CD4-positive, CD25-positive, alpha-beta regulatory T cell (primary cell): ENCODE measurements at places on chromosomes 4 and X. TPM values are rescaled to one million over a fixed set of nuclear protein-coding genes. Genes with fewer than 3 reads are reported as not detected.
A peak's percentile ranks its signal among the peaks of the same experiment; 100 is the strongest.

The DCAF4L1 gene
- 0.44 TPM for total RNA-seq

- H3K4me1 ChIP-seq, result peaks cover 32% of the 10 kb centered on the region
- no peaks in the 10 kb centered on the region for H3K27me3 ChIP-seq
- H3K4me3 ChIP-seq, result peak overlapping the region; percentile 95
- peak overlapping the region; percentile 97 for H3K27ac ChIP-seq
- peak; percentile 66 for DNase-seq
- H3K36me3 ChIP-seq, result no peaks in the 10 kb centered on the region
Observed at GRCh38 chrX:44873415-44874276, 658 bp downstream of the KDM6A start.

DNA sequence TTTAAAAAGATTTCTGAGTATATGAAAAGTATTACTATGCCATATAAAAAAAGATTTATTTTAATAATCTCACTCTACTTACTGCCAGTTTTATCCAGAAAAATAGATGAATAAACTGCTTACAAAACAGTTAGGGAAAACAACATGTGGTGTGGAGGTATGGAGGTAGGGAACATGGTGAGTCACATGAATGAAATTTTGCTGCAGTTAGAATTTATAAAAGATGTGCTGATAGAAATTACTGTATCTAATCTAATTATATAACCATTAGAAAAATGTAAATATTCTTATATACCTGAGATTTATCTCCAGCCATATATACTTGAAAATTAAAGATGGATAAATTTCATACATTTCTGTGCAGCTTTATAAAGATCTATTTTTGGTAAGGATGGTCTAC lies 184.0 kb upstream of the ANK2 start:
- H3K4me1 ChIP-seq, result no peaks in the 10 kb centered on the region
- H3K27me3 ChIP-seq, result no peaks in the 10 kb centered on the region
- no peak overlapping the region for H3K4me3 ChIP-seq
- H3K27ac ChIP-seq, result no peak overlapping the region
- H3K36me3 ChIP-seq, result no peaks in the 10 kb centered on the region
- DNase-seq, result no peak

GRCh38 chr4:151219091-151219490 lies 57.9 kb upstream of the PRSS48 start:
- no peaks in the 10 kb centered on the region for H3K4me1 ChIP-seq
- DNase-seq, result no peak
- H3K4me3 ChIP-seq, result no peak overlapping the region
- H3K36me3 ChIP-seq, result no peaks in the 10 kb centered on the region
- peaks cover 4% of the 10 kb centered on the region for H3K27me3 ChIP-seq

- no peaks in the 10 kb centered on the region for H3K4me1 ChIP-seq
- no peak overlapping the region for H3K27ac ChIP-seq
- H3K27me3 ChIP-seq, result no peaks in the 10 kb centered on the region
- no peaks in the 10 kb centered on the region for H3K36me3 ChIP-seq
Observed at GRCh38 chrX:57918750-57919436, 8.6 kb upstream of the ZXDA start.

DNA sequence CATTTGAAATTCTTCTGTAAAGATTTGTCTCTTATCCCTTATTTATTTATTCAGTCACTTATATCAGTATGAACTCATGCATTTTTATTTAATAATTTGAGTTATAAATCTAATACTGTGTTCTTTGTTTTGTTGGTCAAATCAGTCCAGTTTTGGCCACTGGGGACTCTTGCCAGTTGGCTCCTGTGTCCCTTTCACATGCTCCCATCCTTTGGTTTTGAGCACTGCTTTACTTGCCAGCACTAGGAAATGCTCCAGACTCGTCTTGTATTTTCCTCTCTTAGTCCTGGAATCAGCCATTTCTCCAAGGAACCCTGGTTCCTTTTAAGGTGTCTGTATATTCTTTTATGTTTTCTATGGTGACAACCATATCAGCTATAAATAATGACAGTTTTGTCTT lies 28.1 kb downstream of the KANTR start:
- no peak overlapping the region for H3K4me3 ChIP-seq
- no peaks in the 10 kb centered on the region for H3K36me3 ChIP-seq
- no peak overlapping the region for H3K27ac ChIP-seq
